Hematopoietic multipotent progenitor cell (in vitro differentiated cells): ENCODE measurements at places on chromosomes 11 and 22. TPM values are rescaled to one million over a fixed set of nuclear protein-coding genes. Genes with fewer than 3 reads are reported as not detected.

CWC15 gene
- 12.4 TPM for total RNA-seq

HORMAD2 gene
- not detected for total RNA-seq

NFRKB gene
- total RNA-seq = 48.2 TPM

HEPHL1 gene
- under 0.01 TPM for total RNA-seq

IGLL1 gene
- 203 TPM for total RNA-seq

DNAJB13 gene
- under 0.01 TPM for total RNA-seq

PDGFD gene
- 8.3 TPM for total RNA-seq

CDCA5 gene
- 5.1 TPM for total RNA-seq

NUDT8 gene
- total RNA-seq = 19.9 TPM

CLTCL1 gene
- 1.6 TPM for total RNA-seq

MMP10 gene
- total RNA-seq = not detected

KIF18A gene
- total RNA-seq = 2.7 TPM
